Stimulated activated CD8-positive, alpha-beta memory T cell treated with anti-CD3 and anti-CD28 coated beads, Interleukin-7, amount 100 ng/mL, for 24 hours (primary cell): ENCODE measurements at places on chromosomes 13 and 19.

GRCh38 chr19:40578442-40578908 is 1.8 kb downstream of the SHKBP1 start:
- no peak for DNase-seq

- DNase-seq = no peak
Measured at GRCh38 chr13:56352901-56353300, 787.8 kb upstream of the PRR20A start.

- no peak for DNase-seq
Measured at GRCh38 chr13:27053210-27053884, 118.3 kb downstream of the USP12 start.

GRCh38 chr13:35489050-35489449 is 12.6 kb upstream of the MAB21L1 start:
- no peak for DNase-seq

DNA sequence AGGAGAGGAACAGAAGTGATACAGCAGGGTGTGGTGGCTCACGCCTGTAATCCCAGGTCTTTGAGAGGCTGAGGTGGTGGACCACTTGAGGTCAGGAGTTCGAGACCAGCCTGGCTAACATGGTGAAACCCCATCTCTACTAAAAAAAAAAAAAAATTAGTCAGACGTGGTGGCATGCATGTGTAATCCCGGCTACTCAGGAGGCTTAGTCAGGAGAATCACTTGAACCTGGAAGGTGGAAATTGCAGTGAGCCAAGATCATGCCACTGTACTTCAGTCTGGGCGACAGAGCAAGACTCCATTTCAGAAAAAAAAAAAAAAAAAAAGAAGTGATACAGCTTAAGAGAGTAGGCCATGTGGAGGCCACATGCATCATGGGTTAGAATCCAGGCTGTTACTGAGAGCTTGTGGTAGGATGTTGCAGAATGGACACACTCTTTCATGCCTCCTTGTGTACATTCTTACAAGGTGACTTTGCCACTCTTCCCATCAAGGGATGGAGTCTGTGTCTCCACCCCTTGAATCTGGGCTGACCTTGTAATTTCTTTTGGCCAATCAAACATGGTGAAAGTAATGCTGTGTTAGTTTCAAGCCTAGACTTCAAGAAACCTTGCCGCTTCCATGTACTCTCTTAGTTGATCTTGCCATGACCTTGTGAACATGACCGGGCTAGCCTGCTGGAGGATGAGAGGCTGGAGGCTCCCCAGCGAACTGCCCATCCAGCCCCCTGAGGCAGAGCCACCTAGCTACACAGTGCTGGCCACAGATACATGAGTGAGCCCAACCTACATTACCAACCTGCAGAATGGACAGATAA is 12.3 kb downstream of the FAM187B start:
- no peak for DNase-seq

DNA sequence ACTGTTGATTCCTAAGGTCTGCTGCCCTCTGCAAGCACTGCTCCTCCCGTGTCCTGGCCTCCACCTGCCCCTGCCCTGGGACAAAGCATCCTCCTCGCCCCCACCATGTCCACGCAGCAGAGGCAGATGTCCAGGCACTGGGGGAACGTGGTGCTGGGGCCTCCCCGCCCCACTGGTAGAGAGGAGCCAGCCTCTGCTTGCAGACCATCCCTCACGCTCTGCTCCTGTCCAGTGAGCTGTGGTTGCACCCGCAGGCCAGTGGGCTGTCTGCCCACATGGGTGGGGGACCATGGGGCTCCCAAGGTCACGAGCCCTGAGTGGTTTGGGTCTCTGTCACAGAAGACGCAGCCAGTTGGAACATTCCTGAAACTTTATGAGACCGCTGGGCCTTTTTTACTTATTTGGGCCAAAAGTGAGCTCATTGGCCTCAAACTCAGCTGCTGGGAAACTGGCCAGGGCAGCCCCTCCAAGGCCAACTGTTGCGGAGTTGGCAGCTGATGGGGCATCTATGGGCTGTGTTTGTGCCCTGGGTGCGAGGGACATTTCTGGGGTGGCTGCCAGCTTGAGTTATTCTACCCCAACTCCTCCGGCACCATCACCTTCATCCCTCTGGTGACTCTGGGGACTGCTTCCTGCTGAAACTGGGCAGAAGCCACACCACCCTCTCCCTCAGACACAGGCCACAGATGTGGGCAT is 64.8 kb upstream of the F7 start:
- DNase-seq = no peak

- DNase-seq = no peak
Measured at GRCh38 chr19:38942471-38943181, 11.9 kb downstream of the MRPS12 start.

GRCh38 chr13:78599645-78600279 is 3.6 kb downstream of the POU4F1 start:
- no peak for DNase-seq

- DNase-seq = peak; percentile 33
Measured at GRCh38 chr19:18478545-18479311, 40.8 kb upstream of the ISYNA1 start.

DNA sequence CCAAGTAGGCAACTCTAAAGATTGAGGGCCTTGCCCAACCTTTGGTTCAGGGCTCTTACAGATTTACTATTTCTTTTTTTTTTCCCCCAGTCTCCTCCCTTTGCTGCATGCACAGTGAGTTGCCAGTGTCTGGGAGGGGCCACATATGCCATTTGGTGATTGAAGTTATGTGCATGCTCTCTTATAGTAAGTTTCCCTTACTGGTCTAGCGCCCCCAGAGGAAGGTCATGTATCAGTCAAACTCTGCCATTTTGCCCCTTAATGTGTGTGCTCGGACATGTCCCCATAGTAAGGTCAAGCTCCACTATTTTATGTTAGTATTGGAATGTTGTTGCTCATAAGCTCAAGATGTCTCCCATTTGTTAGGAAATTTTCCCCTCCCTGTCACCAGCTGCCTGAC is 1138.0 kb upstream of the SLC10A2 start:
- no peak for DNase-seq

DNA sequence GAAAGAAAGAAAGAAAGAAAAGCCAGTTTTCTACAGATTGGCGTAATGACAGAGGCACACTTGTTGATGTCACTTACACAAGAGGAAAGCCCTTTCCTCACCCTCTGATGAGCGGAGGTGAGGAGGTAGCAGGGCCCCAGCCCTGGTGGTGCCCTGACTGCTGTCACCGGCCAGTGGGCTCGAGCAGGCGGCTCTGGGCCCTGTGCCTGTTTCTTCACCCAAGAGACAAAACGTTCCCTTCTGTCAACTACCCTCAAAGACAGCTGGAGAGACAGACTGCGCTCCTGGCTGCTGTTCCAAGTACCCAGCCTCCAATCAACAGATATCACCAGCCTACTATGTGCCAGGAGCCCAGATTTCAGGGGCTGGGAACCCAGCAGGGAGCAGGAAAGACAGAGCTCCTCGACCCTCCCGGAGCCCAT is 10.1 kb downstream of the EPS15L1 start:
- no peak for DNase-seq

DNA sequence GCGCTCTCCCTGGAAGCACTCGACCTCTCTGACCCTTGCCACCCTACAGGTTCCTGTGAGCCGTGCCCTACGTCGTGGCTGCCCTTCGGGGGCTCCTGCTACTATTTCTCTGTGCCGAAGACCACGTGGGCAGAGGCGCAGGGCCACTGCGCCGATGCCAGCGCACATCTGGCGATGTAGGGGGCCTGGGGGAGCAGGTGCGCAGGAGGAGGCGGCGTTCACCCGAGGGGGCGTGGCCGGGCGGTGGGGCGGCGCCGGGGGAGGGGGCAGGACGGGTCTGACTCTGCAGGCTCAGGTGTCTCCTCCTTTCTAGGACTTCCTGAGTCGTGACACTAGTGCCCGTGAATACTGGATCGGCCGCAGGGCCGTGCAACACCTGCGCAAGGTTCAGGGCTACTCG is 26.4 kb downstream of the CLEC4M start:
- no peak for DNase-seq

- no peak for DNase-seq
Measured at GRCh38 chr13:83884141-83884540, 1.9 kb upstream of the SLITRK1 start.

DNA sequence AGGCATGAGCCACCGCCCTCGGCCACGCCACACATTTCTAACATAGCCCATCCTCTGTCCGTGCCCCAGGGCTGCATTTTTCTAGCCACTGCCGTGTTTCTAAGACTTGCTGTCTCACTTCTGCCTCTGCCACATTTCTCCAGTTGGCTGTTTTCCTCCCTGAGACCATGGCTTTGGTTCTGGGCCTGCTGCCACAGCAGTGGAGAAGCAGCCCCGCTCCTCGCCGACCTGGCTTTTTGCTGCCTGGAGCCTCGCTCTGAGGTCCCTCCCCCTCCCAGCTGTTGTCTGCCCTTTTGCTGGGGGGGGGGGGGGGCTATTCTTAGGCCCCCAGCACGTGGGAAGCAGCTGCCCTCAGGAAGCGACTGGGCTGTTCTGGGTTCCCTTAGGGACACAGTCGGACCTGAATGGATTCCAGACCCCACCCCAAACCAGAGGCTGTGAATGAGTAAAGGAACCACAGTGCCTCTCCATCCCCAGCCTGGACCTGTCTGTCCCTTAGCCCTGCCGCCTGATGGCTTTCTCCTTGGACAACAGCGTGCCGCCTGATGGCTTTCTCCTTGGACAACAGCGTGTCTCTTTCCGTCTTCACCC is 3.3 kb downstream of the GYS1 start:
- DNase-seq = no peak

DNA sequence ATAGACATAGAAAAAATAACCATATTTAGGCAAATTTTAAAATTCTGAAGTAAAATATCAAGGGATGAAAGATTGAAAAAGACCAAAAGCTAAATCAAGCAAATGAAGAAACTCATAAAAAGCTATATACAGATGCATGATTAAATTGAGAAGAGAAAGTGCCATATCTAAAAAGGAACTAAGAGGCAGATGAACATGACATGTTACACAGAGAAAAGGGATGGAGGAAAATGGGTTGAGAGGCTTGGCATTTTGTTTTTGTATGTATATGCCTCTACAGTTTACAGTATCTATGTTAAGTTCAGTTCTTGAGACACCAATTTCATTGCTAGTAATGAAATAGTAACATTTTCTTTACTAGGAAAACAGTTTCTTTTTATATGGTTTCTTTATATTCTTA is 1507.4 kb upstream of the SPRY2 start:
- no peak for DNase-seq

DNA sequence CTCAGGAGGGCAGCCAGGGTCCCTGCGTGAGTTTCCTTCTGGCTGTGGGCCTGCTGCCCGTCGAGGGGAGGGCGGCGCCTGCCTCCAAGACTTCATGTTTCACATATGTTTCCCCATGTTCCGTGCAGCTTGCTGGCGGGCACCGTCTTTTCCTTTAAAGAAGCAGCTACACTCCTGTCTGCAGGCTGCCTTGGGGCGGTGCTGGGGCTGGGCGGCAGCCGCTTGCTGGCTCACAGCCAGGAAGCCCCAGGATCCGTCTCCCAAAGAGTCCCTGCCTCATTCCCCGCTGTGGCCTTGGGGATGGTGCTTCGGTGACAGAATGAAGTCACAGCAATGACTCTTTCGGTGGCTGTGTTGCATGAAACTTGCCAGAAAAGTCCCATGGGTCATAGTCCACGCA is 24.9 kb downstream of the PIAS4 start:
- no peak for DNase-seq

- no peak for DNase-seq
Measured at GRCh38 chr13:31069808-31070534, 91.7 kb downstream of the HSPH1 start.

DNA sequence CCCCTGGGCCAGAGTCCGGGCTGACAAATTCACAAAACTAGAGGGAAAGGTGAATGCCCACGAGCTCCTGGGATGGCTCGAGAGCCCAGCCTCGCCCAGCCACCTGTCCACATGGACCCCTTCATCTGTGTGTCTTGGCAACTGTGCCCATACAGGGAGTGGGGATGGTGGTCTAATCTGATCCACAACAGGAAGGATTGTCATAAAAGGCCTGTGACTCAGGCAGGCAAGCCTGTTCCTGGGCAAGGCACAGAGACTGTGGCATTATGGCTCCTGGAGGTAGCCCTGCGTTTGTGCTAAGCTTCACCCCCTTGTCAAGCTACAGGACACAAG is 20.0 kb downstream of the CAPS start:
- DNase-seq = no peak

DNA sequence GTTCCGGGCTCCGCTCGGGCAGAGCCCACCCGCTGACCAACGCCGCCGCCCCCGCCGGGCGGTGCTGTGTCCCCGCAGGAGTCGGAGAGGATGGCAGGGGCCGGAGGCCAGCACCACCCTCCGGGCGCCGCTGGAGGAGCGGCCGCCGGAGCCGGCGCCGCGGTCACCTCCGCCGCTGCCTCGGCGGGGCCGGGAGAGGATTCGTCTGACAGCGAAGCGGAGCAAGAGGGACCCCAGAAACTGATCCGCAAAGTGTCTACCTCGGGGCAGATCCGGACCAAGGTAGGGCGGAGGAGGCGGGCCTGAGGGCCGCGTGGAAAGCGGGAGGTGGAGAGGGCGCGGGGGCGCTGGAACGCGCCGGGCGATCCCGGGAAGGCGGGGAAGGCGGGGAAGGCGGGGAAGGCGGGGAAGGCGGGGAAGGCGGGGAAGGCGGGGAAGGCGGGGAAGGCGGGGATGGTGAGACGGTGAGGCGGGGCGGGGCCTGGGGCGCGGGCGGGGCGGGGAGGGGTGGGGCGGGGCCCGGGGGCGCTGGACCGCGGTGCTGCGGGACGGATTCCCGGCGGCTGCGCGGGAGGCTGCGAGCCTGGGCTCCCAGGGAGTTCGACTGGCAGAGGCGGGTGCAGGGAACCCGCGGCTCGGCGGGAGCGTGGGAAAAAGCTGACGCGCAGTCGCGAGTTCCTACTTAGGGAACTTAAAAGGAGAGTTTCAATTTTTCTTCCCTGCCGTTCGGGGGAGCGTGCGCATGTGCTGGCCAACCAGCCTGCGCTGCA is 421 bp downstream of the DGKH start:
- no peak for DNase-seq

DNA sequence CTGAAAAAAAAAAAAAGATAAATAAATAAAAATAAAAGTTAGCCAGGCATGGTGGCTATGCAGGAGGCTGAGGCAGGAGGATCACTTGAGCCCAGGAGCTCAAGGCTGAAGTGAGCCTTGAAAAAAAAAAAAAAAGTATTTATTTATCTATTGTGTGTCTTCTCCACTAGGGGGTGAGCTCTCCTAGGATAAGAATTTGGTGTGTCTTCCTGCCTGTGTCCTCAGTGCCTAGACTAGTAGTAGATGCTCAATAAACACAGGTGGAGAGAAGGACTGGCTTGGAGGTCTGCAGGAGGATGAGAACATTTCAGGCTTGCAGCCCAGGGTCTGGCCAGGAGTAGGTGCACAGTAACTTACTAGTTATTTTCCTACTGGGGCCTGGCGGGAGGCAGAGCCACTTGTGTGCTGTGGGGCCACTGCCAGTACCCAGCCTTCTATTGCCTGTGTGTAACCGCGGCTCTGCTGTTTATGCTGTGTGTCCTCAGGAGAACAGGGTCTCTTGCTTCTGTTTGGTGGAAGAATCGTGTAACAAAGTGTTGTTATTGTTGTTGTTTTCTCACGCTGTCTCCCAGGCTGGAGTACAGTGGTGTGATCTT is 5.4 kb downstream of the LMTK3 start:
- no peak for DNase-seq

DNA sequence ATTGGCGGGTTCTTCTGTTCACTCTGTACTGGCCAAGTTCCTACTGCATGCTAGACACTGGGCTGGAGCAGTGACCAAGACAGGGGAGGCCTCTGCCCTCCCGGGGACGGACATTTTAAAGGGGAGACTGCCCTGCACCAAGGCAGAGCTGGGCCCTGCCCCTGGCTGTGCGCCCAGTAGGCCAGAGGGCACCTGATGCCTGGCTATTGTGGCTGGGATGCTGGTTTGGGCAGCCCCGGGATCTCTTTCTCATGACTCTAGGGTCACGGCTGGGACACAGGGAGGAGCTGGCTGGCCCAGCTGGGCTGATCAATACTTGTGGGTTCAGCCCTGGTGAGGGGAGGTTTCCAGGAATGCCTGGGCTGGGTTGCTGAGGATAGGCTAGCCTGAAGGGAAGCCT is 17.7 kb downstream of the LIPE start:
- DNase-seq = no peak
